ENCODE measurements at places on chromosomes 1 and 21.

DNA sequence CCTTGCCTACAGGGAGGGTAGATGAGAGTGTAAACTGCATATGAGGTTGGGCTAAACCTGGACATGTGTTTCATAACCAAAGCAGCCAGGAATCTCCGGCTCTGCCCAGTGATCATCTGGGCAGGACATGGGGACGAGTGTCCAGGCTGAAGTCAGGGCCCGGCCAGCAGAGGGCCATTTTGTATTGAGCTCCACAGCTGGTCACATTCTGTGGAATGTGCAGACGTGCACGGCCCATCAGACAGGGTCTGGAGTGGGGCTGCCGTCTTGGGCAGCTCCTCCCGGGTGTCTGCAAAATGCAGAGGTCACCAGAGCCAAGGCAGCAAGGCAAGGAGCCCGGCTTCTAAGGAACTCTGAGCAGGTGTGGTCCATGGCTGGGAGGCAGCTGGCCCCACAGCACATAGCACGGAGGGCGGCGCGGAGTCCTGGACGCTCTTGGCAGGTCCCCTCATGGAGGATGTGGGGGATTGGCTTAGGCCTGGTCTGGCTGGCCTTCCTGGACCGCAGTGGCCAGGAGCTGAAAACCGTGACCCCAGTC is 6.2 kb downstream of the LRRC3 start:
- DNase-seq = no peak

- no peak for DNase-seq
Observed at GRCh38 chr1:216903382-216903740, 180.1 kb upstream of the ESRRG start.

DNA sequence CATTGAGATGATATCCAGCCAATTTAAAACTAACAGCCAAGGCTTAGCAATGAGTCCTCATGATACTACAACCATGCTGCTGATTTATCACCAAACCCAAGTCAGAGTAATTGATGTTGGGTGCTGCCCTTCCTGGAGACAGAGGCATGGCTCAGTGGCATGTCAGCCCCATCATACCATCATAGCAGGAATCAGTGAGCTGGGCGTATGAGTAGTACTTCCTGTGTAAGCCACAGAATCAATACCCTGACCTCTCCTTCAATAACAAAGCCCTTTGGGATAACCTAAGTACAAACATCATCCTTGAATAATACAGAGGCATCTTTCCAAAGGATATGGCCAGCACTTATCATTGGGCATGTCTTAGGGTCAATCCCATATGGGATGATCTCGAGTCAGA is 3.0 kb upstream of the LCE1E start:
- no peak for DNase-seq

DNA sequence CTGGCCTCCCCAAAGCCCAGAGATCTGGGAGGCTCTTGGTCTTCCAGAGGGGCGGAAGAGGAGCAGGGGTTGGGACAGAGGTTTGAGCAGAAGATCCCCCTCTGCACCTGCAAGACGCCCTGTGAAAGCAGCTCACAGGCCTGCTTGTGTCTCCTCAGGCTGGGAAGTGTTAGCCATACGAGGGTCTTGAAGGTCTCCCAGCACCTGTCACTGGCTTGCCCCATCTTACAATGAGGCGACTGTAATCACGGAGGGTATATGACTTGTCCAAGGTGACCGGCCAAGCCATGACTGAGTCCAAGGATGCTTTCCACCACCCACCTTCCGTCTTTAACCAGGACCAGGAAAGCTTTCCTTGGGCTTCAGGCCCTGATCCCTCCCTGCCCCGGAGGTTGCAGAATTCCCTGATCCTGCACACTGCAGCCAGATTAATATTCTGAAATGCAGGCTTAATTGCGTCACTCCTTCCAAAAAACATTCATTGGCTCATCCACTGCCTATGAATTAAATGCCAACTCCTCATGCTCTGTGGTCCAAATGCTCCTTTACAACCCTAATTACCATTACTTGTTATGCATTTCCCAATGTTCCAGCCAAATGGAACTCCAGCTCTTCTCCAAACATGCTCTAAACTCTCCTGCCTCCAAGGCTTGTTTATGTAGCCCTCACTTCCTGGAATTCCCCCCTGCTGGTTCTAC is 64.0 kb downstream of the DDX20 start:
- no peak for DNase-seq

- no peak for DNase-seq
Observed at GRCh38 chr1:214004014-214004413, 16.2 kb downstream of the PROX1 start.
